CD4-positive, alpha-beta T cell treated with Interleukin-21 for 1 hour (primary cell): ENCODE measurements at places on chromosomes 16 and 17.

DNA sequence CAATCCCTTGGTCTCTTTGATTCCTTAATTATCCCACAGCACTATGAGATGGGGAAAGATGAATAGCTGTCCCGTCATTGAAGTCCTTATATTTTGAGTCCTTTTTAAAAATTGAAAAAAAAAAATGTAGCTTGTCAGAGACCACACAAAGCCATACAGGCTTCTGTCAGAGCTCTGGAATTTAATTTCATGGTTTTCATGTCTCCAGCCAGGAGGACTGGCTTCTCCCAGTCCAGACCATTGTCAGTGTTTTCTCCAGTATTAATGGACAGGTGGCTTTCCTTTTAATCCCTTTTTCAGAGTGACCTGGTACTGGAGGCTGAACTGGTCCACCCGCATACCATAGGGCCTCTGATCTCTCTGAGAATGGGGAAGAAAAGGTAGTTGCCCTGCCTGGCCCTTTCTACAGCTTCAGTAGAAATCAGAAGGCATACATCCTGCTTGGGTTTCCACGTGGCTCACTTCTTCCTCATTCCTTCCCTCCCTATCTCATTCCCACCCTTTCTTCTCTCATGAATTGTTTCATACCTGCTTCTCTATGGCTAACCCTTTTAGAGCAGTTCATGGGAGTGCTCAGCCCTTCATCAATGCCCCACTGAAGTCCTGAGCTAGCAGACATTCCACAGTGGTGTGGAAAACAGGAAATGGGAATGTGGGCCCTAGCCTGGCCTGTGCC is 29.1 kb downstream of the TRIM16 start:
- DNase-seq: no peak

- DNase-seq: no peak
Measured at GRCh38 chr17:18009609-18010420, 29.2 kb downstream of the ATPAF2 start.

DNA sequence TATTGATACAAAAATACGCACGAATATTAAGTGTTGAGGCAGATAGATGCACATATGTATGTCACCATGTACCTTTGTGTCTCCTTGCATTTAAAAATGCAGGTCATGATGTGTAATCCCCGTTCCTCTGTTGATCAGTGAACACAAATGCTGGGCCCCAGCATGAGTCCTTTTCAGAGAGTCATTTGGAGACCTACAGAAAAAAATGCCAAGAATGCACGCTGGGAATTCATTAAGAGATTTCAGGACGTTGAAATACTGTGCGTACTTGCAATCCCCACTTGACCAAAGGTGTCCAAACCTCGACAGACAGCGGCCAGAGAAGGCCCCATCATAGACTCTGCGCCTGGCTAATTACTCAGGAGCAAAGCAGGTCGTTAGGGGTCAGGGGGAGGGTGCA is 496.0 kb downstream of the MAF start:
- DNase-seq: no peak

DNA sequence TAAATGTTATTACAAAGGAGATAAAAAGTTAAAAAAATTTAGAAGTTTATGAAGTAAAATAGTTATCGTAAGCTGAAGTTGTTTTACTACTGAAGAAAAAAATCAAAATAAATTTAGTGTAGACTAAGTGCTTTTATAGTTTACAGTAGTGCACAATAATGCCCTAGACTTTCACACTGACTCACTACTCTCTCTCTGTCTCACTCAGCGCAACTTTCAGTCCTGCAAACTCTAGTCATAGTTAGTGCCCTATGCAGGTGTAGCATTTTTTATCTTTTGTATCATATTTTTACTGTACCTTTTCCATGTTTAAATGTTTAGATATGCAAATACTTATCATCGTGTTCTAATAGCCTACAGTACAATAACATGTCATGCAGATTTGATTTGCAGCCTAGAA is 17.7 kb upstream of the TOM1L1 start:
- no peak for DNase-seq

GRCh38 chr16:1002399-1003166 is 21.0 kb downstream of the SOX8 start:
- DNase-seq: peak; percentile 41

GRCh38 chr16:85270374-85270773 is 158.1 kb upstream of the CIBAR2 start:
- no peak for DNase-seq

DNA sequence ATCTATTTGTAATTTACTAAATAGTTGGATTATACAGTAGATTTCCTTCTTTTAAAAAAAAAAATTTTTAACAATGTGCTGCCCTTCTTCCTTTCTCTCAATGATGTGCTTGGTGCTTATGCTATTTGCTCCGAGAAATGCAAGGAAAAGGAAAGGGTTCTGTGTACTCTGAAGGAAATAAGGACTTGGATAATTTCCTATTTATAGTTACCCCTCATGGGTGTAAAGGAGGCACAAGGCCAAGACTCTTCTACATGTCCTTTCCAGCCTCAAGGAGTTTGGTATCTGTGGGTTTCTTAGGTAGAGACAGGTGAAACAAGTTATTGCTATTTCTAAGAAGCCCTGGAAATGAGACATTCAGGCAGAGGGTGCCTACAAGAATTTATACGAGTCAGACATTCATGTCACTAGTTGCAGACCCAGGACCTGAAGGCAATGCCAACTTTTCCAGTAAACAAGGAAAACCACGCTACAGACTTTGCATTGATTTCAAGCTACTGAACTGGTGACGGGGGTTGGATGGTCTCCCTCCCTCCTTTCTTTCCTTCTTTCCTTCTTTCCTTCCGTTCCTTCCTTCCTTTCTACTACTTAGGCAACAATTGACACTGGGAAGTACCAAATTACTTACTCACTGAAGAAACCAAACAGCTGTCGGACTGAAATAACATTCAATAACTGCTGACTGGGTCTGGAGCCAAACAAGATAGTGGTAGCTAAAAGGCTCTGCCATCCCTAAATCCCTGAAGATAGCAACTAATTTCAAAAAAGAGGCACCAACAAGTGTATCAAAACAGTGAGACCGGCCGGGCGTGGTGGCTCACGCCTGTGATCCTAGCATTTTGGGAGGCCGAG is 33.8 kb upstream of the GHDC start:
- no peak for DNase-seq

GRCh38 chr17:19346351-19347255 is 15.9 kb downstream of the B9D1 start:
- no peak for DNase-seq

GRCh38 chr17:54948380-54948779 is 20.1 kb downstream of the COX11 start:
- no peak for DNase-seq

DNA sequence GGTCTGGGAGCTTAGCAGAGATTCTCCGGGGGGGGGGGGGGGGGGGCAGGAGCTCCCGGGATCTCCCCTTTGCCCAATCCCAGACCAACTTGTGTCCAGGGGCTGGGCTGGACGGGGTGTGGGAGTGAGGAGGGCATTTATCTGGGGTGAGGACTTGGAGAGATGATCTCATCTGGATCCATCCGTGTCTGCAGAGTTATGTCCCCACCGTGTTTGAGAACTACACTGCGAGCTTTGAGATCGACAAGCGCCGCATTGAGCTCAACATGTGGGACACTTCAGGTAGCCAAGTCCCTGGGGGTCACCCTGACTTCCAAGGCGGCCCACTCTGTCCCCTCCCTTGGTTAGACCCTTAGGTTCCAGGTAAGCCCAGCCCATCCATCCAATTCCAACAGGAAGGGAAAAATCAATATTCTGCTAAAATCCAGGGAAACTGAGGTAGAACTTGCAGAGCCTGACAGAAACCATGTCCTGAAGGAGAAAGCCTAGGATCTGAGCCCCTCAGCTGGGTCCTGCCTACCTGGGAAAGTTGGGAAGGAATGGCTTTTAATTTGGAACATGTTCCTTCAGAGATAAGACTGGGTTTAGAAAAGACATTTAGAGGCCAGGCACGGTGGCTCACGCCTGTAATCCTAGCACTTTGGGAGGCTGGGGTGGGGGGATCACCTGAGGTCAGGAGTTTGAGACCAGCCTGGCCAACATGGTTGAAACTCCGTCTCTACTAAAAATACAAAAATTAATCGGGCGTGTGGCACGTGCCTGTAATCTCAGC is 921 bp downstream of the RND2 start:
- DNase-seq: no peak

- no peak for DNase-seq
Measured at GRCh38 chr17:79473876-79474440, 136.9 kb downstream of the RBFOX3 start.

DNA sequence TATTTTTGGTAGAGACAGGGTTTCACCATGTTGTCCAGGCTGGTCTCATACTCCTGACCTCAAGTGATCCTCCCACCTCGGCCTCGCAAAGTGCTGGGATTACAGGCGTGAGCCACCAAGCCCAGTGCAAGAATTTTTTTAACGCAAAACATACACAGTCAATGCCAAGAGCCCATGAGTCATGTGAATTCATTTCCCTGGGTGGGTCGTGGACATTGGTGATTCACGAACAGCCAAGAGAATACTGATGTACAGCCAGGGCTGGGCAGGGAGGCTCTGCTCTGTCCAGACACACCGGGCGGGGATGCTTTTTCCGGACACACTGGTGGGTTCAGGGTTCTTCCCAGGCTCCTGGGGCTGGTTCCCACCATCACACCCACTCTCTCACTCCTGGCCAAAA is 17.7 kb downstream of the SLC38A8 start:
- no peak for DNase-seq

DNA sequence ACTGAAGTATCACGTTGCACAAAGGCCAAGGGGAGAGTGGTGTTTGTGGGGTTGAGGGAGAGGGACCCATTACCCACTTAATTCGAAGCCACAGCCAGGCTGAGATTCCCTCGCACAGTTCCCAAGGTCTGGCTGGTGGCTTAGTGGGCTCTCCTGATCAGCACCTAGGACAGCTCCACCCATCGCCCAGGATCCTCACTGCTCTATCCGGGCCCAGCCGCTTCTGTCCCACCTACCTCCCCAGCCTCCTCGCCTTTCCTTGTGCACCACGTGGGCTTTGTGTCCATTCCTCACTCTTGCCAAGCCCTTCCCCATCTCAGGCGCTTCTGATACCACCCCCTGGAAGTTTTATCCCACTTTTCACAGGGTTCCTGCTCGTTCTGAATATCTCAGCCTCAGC is 163.5 kb downstream of the CCT6B start:
- DNase-seq: no peak

- DNase-seq: no peak
Measured at GRCh38 chr16:24023621-24024020, 187.8 kb downstream of the PRKCB start.

- no peak for DNase-seq
Measured at GRCh38 chr16:88553739-88554138, 16.5 kb upstream of the ZC3H18 start.
